EL (cell line): ENCODE measurements at places on chromosomes 12 and 14.

DNA sequence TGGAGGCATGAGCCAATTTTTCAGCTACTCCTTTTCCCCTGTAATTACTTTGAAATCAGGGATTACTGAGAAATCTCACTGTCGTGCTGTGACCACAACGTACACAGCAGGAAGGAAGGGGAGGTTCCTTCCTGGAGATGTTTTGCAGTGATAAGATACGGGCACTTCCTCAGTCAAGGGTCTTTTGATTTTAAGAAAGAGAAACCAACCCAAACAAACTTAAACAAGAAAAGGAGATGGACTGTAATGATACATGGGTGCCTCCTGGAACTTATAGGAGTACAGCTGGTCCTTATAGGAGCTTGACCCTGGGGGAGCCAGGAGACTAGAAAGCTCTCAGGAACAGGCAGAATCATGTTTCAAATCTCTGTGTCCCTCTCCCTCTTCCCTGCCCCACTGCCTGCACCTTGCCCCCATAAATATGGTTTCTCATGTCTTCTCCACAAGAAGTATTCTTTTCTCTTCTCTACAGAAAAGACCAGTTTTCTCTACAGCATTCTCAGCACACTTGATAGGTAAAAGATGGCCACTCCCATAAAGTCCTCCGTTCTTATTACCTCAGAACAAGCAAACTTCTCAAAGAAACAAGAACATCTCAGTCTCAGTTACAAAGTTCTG is 281.1 kb upstream of the AMIGO2 start:
- peak; percentile 19 for DNase-seq

DNA sequence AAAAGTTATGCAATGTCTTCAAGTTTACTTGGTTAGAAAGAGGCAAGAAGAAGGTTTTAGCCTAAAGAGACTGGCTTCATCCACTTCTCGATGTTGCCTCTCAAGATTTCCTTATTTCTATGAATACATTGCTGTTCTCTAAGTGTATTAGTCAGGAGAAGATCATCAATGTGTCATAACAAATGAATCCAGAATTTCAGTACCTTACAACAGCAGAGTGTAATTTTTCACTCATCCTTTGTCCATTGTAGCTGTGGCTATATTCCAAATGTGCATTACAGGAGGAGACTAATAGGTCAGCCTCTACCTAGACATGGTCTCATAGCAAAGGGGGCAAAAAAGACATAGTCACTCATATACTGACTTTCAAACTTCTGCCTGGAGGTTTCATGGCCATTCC is 579.1 kb downstream of the PRKD1 start:
- peak; percentile 14 for DNase-seq

GRCh38 chr12:14841761-14842160 is 1.6 kb downstream of the ART4 start:
- DNase-seq, result peak; percentile 86

- no peak for DNase-seq
Observed at GRCh38 chr12:102388469-102388868, 91.9 kb downstream of the IGF1 start.

DNA sequence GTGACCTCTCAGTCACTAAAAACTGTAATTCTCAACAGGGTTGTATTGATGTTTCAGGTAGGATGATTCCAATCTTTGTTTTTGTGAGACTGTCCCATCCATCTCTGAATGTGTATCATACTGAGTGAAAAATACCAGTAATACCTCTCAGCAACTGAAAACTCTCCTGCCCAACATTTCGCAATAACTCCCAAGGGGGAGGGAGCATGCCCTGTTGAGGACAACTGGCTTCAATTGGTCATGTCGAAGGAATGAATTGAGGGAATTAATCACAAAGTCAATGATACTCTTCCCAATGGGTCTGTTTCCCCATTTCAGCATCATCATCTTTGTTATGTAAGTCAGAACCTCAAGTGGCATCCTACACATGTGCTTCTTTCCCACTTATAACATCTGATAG is 102.4 kb upstream of the E2F7 start:
- DNase-seq, result peak; percentile 45

GRCh38 chr12:53657041-53657440 is 18.8 kb downstream of the ATP5MC2 start:
- DNase-seq, result no peak

- no peak for DNase-seq
Observed at GRCh38 chr12:68229956-68230355, 4.3 kb upstream of the IL26 start.

GRCh38 chr12:109449845-109450532 is 27.1 kb downstream of the KCTD10 start:
- no peak for DNase-seq

GRCh38 chr14:90911121-90911520 is 94.9 kb upstream of the TTC7B start:
- peak; percentile 8 for DNase-seq

DNA sequence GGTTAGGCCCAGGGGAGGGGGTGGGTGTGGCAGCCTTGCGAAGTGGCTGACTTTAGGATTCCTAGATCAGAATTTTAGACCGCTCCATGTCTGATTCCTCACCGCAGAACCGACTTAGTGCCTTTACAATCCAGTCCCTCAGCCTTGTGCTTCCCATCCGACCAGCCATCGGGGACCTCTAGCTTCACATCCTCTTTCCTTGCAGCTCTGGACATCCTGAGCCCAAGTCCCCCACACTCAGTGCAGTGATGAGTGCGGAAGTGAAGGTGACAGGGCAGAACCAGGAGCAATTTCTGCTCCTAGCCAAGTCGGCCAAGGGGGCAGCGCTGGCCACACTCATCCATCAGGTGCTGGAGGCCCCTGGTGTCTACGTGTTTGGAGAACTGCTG is 557 bp downstream of the COPS7A start:
- no peak for DNase-seq

DNA sequence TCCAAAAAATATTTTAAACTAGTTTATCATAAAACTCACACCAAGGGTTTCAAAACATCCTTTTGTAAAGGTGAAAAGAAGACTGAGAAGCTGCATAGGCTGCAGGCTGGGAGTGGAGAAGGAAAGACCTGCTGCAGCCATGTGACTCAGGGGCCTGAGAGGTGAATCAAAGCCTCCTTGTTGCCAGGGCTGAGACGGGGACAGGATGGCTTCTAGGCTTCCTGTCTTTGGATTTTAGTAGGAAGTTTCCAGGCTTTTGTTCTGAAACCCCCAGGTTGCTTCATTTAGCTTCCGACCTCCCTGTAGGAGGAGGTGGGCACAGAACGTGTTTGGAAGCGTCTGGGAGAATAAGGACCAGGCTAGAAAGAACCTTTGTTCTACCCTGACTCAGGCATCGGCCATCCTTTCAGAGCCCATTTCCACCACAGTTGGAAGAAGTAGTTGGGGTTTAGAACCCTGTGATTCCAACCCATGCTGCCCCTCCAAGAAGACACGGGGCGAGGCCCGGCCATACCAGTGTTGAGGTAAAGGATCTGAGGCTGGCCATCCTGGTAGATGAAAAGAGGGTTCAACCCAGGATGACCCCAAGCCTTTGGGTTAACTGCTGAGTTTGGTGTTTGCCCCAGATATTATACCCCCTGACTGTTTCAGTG is 122.4 kb downstream of the SLC25A47 start:
- DNase-seq, result no peak

DNA sequence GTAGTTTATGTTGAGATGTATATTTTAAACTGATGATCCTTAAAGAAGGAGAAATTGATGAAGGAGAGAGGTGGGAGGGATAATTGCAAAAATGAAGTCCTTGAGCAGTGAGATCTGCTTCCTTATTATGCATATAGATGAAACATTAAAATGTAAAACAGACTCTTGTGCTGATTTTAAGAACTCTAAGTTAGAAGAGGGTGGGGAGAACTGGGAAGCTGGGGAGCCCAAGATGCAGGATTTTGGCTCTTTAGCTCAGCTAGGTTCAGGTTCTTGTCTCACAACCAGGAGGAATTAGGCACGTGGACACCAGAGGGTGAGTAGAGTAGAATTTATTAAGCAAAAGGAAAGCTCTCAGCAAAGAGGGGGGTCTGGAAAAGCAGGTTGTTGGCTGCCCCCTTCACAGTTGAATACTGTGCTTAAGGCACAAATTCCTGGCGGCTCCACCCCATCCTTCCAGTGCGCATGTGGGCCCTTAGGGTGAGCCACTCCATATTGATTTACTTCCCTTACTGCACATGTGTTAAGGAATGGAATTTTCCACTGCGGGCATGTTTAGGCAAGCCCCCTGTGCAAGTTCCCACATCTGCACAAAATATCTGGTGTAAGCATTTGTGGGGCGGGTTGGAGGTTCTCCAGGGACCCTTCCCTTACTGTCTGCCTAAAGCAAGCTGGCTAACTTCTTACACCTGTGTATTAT is 141.9 kb downstream of the BICD1 start:
- DNase-seq, result peak; percentile 7

- no peak for DNase-seq
Observed at GRCh38 chr12:51867371-51867770, 18.9 kb upstream of the FIGNL2 start.

GRCh38 chr14:101153691-101154090 is 250.2 kb upstream of the RTL1 start:
- DNase-seq, result no peak

DNA sequence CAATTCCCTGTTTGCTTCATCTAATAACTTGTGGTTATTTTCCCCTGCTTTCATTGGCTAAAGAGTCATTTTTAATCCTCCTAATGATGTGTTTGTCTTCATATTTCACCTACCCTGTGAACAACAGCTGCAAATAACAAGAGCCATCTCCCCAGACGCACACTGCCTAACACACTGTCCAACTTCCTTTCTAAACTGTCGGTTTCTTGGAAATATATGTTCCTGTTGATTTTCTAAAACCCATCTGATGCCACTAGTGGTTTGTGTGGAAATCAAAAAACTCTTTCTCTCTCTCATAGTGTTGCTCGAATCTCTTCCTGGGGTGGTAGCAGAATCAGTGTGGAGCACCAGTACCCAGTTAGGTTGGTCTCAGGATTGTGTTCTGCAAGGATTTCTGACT is 226.9 kb downstream of the EPS8 start:
- no peak for DNase-seq
